ENCODE measurements at places on chromosomes 6 and 20.

DNA sequence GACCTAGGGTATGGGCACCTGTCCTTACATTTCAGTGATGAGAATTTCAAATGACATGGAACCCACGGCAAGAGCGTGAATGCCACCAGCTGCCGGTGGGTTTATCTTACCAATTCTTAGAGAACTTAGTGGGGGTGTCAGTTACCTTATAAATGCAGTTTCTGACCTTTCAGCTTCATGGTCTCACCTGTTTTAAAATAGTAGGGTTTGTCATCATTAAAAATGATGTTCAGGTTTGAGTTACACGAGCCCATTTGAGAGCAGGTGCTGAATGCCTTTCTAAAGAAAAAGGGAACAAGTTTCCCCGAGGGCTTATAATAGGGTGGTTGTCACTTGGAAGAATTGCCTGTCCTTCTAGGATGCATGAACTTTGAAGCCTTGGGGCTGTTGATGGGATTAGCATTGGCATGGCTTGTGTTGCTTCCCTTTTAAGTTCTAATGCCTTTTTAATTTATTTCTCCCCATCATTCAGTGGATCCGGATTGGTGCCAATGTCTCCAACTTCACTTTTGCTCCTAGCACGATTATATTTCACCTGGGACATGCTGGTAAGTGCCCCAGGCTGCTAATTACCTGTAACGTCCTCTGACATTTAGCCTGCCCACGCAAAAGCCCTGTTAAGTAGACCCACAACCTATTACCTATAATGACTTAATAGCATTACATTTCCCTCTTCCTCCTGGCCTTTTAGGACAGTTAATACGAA, 27.9 kb downstream of the GHRH start:
- no peak for DNase-seq

DNA sequence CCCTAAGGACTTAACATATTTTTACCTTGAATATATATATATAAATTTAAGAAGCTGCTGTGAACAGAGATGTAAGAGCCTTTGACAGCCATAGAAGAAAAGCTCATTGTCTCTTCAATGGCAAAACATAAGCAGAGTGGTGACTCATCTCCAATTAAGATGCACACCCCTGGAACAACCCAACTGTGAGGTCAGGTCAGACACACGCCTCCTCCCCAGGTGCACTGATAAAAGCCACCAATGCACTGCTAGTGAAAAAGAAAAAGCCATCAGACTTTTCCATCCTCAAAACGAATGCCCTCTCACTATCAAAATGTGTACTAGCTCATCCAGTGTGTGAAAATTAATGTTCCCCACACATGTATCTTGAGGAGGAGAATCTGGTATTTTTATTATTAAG, 100.1 kb downstream of the SMLR1 start:
- DNase-seq: no peak

GRCh38 chr6:167650730-167651317, 175.9 kb upstream of the AFDN start:
- no peak for DNase-seq

GRCh38 chr6:112235956-112236355, 18.4 kb downstream of the LAMA4 start:
- DNase-seq: peak; percentile 63

DNA sequence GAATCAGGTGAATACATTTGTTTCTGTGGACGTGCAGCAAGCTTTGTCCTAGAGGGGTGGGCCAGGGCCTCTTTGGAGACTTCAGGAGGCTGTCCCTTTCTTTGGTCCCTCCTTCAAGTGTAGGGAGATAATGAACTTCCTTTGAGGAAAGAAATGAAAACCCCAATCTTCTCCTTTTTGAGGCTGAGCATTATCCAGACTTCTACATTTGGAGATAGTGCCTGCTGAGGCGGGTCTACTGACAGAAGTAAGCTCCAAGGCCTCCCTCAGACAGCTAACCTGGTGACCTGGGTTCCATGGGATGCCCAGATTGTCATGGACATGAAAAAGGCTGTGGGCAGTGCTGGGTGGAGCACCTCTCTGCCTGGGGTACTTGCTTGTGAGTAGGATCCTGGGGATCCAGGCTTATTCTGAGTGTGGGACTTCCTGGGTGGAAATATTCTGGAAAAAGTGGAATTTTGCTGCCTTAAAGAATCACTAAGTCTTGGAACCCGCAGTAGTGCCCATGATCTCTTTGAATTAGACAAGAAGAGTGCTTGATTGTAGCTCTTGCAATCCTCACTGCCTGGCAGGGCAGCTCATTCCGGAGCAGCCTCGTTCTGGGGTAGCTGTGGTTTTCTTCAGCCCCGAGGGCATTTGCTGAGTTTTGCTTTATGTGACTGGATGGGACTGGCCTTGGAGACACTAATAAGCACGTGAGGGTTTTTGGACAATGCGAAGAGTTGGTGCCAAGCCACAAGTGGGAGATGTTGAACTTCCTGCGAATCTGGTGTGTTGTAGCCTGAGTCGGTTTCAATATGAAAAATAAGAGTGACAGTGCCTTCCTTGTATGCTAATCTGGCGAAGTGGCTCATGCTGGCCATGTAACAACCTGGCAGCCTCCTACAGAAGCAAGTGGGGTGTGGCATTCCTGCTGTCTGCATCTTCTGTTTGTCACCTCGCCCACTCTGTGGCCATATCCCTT, 28.1 kb downstream of the SNRNP48 start:
- DNase-seq: no peak

DNA sequence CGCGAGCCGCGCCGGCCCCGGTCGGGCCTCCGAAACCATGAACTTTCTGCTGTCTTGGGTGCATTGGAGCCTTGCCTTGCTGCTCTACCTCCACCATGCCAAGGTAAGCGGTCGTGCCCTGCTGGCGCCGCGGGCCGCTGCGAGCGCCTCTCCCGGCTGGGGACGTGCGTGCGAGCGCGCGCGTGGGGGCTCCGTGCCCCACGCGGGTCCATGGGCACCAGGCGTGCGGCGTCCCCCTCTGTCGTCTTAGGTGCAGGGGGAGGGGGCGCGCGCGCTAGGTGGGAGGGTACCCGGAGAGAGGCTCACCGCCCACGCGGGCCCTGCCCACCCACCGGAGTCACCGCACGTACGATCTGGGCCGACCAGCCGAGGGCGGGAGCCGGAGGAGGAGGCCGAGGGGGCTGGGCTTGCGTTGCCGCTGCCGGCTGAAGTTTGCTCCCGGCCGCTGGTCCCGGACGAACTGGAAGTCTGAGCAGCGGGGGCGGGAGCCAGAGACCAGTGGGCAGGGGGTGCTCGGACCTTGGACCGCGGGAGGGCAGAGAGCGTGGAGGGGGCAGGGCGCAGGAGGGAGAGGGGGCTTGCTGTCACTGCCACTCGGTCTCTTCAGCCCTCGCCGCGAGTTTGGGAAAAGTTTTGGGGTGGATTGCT, 1.3 kb downstream of the VEGFA start:
- peak; percentile 49 for DNase-seq

DNA sequence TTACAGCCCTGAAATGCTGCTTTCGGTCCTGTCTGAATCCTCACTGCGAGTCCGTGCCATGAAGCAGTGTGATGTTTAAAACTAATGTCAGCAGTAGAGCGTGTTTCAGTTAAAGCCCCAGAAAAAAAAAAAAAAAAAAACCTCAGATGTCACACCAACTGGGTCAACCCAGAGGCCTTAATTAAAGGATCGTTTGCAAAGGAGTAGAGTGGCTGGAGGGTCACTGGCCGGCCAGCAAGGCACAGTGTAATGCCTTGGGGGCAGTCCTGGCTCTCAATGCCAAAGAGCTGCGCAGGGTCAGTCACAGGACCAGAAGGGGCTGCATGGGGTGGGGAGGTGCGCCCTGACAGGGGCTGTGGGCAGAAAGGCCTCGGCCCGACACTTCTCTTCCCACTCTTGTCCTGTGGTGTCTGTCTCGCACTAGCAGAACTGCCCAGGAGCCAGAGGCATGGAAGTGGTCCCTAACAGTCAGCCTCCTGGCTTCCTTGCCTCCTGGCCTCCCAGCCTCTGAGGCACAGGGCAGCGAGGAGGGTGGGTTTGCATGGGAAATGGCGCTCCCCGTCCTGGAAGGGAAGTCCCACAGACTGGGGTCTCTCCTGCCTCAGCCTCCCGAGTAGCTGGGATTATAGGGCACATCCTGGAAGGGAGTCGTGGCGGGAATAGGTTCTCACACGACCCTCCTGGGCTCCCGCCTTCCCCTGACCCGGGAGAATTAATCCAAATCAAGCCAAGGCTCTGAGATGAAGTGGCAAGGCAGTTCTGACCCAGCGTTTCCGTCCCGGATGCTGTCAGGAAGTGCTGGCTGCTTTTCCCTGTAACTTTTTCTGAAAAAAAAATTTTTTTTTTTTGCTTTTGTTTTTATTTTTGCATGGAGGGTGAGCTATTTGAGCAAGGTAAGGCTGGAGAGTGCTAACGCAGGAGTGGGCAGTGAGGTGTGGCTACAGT, 53.7 kb upstream of the MPC1 start:
- no peak for DNase-seq

GRCh38 chr6:1620504-1621069, 10.9 kb downstream of the FOXC1 start:
- no peak for DNase-seq

GRCh38 chr6:140427842-140428241, 1053.4 kb upstream of the CITED2 start:
- no peak for DNase-seq

- no peak for DNase-seq
Observed at GRCh38 chr6:12010635-12011275, 1.4 kb upstream of the HIVEP1 start.

DNA sequence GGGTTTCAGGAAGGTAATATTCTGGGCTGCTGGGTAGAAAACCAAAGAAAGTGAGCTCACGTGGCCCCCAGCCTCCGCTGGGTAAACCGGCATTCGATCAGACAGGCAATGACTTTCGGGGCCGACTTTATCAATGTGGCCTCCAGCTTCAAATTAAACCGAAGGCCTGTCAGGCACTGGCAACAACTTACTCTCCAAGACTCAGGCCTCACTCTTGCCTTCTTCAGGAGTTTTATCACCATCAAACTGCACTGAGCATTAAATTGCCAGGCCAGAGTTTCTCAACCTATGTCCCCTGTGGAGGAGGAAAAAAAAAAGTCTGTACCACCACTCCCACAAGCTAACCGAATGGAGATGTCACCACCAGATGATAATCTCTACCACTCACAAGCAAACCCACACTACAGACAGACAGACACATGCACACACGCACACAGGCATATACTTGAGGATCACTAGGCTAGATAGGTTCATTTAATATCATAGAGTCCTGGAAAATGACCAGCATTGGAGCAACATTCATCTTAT, 1.1 kb upstream of the MBOAT1 start:
- no peak for DNase-seq

DNA sequence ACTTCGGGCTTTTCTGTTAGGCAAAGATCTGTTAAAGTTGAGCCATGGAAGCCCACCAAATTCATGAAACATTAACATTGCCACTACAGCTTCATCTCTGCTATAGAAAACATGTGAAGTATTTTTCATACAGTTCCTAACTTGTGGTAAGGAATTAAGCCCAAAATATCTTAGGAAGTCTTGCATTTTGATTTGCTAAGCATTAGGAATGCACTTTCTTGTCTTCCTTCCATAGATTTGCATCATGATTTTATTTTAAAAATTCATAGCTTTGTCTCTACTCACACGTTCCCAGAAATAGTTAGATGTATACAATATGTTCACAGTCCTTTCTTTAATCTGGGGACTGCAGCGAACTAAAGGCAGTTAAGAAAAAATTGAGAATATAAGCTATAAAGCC, 325.6 kb downstream of the CENPW start:
- no peak for DNase-seq

GRCh38 chr6:26045928-26046368, 41.3 kb upstream of the HFE start:
- no peak for DNase-seq

GRCh38 chr6:163730246-163731210, 316.0 kb downstream of the QKI start:
- DNase-seq: no peak

GRCh38 chr6:90989763-90990162, 402.9 kb upstream of the MAP3K7 start:
- DNase-seq: no peak

DNA sequence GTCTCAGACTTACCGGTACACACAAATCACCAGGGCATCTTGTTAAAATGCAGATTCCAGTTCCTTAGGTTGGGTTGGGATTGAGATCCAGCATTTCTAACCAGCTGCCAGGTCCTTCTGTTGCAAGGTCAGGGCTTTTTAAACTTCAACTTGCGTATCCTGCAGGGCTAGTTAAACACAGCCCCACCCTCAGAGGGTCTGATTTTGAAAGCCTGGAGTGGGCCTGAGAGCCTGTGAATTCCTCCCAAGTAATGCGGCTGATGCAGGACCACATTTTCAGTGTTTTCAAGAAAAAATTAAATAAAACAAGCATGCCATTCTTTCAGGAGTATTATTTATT, 65.3 kb downstream of the MKKS start:
- DNase-seq: no peak
